ENCODE measurements at places on chromosomes 16 and 17.

DNA sequence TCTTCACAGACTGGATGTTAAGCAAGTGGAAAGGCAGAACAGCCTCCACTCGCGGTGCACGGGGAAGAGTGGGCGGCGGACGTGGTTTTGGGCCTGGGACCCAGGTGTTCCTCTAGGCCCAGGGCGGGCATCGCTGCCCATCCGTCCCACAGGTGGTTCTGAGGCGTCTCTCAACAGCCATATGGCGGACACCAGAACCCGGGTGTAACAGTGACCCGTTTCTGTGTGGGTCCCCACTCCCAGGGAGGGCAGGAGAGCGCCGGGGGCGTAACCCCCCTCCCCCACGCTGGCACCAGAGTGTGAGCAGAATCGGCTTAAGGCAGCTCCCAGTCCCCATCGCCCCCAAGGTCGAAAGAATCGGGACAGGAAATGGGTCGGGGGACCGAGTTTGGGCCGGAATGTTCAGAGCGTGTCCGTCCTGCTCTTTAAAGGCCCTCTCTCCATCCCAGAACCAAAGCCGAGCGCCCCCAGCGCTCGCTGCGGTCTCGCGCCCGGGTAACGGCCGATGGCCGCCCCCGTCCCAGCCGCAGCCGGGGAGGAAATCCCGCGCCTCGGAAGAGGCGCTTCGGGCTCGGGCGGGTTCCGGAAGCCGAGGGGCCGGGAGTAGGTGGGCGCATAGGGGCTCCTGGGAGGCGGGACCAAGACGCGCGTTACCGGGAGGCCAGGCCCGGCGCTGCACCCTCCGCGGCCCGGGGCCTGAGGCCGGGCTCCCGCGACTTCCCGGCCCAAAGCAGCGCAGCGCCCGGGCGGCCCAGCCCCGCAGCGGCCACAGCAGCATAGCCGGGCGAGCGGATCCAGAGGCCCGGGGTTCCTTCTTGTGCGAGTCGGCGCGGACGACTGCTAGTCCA lies at the start of gene TK2:
TK2 (minus strand) TSS at position 839 of the 848 bp plus-strand sequence; CDS start at position 778, 61 bp downstream.
- DNase-seq: no peak

GRCh38 chr17:12664894-12665262 lies 812 bp upstream of the MYOCD start:
- no peak for DNase-seq

DNA sequence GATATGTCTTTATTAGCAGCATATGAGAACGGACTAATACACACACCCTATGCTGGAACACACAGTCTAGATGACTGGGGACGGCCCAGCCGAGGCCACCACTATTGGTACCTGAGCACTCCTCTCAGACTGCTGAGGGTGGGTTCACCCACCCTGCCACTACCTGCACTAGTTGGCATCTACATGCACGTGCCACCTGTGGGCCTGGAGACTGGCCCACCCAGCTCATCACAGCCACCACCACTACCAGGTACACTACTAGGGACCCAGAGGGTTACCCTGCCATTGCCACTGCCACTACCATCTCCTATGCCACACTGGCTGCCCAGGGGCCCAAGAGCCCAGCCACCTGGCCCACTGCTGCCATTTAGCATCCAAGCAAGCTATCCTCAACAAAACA lies 32.5 kb downstream of the MEAK7 start:
- no peak for DNase-seq

- DNase-seq: no peak
Measured at GRCh38 chr17:12637015-12637414, 28.7 kb upstream of the MYOCD start.

GRCh38 chr17:77810536-77810935 lies 148.0 kb upstream of the TNRC6C start:
- DNase-seq: no peak

GRCh38 chr16:87721622-87722585 lies 43.9 kb downstream of the KLHDC4 start:
- DNase-seq: no peak

GRCh38 chr17:49217651-49218413 lies 7.3 kb downstream of the ABI3 start:
- peak; percentile 41 for DNase-seq

GRCh38 chr17:67624886-67625656 lies 92.7 kb upstream of the NOL11 start:
- no peak for DNase-seq
